ENCODE measurements at places on chromosomes 13 and 19.

DNA sequence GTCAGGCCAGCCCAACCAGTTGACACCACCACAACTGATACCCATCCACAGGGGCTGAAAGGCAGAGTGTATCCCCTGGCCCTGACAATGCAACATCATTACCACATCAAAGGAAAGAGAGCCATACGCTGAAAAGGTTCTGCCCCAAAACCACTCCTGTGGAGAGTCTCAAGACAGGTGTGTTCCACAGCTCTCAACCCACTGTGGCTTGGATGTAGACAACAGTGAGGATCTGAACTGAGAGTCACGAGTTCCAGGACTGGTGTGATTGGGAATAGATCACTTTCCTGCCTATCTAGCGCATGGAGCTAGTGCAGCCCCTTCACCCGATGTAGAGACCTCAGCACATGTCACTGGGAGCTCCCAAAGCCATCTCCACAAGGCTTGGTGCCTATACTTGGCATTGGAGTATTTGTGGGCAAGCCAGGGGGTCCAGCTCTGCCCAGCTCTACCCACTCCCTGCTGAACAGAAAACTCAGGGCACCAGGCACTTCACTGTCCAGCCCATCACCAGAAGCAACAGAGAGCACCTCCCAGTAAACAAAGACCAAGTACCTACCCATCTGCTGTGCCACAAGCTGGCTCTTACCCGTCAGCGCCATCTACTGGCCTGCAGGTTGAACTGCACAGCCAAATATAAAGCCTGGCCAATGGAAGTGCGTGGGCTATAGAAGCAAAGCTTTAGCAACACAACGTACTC lies 579.5 kb downstream of the UQCRFS1 start:
- DNase-seq: peak; percentile 51

- DNase-seq: no peak
These were observed 222.8 kb upstream of the NBEA start for GRCh38 chr13:34719060-34719875.

GRCh38 chr19:1825909-1826556 lies 14.0 kb upstream of the ATP8B3 start:
- DNase-seq: peak; percentile 70

GRCh38 chr19:11247391-11247790 lies 8.0 kb downstream of the ANGPTL8 start:
- no peak for DNase-seq

Measured in A172 (cell line).